ENCODE measurements at places on chromosomes 7 and 10.
A peak's percentile ranks its signal among the peaks of the same experiment; 100 is the strongest.

DNA sequence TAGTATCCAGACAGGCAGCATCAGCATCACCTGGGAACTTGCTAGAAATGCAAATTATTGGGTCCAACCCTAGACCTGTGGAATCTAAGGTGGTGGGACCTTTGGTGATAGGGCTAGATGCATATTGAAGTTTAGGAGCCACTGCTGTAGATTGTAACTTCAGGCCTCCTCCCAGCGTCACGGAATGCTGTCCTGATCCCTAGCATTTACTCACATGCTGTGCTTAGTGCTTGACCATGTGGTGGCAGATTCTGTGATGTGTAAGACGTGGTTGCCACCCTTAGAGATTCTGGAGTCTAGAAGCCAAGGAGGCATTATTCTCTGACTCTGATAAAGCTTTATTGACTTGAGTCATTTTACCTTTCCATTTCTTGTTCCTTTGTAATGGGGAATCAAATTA, 13.5 kb downstream of the AHR start:
- DNase-seq = no peak

DNA sequence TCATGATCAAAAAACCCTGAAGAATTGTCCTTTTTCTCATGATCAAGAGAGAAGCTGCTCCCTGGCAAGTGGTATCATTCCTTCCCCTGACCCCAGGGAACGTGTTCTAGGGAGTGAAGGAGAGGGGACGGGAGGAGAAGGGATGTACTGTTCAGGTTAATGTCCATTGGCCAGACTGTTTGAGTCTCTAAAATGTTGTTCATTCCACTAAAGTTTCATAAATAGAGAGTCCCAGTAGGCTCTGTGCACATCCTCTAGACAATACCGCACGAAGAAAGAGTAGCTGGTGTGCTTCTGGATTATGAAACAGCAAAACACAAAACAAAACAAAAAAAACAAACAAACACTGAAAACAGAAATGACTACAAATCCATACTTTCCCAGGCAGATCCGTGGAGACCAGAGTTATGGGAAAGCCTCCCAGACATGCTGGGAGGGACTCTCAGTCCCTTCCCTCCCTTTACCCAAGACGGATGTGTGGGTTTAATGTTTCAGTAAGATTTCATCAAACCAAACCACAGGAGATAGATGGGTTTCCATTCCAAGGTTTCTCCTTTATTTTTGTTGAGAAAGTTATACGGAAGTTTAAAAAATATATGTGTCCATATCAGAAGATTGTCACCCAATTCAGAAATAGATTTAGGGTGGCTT, 66.5 kb upstream of the TNS3 start:
- DNase-seq = no peak

- DNase-seq = no peak
These were observed 18.9 kb downstream of the CEP55 start for GRCh38 chr10:93515071-93516005.

DNA sequence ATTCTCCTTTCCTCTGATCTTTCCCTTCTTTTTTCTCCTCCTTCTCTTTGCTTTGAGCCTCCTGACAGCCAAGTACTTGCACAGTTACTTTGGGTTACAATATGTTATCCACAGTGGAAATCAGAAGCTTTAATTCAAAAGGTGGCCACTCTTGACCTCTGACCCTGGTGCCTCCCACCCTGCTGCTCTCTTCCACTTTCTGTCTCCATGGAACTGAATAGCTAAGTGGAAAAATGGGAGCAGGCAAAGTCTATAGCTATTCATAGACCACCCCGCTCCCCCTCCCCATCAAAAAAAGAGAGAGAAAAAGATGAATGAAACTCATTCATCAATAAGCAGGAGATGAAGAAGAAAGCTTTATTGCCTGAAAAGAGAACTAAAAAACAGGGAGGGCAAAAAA, 39.4 kb downstream of the PTN start:
- no peak for DNase-seq

DNA sequence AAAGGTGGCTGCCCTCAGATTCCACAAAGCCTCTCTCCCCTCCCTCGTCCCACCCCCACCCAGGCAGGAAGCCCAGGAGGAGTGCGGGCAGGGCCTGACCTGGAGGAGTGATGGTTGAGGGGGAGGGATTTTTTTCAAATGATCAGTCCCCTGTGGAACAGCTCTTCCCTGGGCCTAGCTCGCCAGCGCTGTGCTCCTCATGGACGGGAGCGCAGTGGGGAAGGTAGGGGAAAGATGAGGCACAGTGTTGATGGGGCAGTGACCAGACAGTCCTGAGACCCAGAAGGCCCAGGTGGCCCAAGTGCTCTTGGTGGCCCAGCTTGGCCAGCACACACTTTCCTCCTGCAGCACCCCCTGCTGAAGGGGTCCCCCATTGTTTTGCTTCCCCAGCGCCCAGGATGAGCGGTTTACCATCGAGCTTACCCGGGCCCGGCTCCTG, 8.5 kb downstream of the SAP25 start:
- no peak for DNase-seq

- peak; percentile 72 for DNase-seq
These were observed 33.8 kb upstream of the ZFAND2A start for GRCh38 chr7:1193593-1194424.

- DNase-seq = no peak
These were observed 198.8 kb downstream of the SFMBT2 start for GRCh38 chr10:7211857-7212577.

DNA sequence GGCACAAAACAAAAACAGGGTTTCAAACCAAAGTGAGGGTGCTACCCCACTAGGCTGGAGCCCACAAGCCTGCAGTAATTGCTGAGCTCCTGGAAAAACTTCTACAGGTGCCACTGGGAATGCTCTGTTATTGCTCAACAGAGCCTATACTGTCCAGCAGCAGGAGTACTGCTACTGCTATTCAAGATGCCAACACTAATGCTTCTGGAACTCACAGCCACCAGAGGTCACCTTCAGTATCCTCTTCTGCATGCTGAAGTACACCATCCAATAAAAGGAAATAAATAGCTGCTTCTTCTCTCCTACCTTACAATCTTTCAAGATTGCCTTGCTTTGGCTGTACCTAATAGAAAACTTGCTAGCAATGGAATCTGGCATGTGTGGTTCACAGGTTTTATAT, 222.0 kb downstream of the LRRN3 start:
- no peak for DNase-seq

DNA sequence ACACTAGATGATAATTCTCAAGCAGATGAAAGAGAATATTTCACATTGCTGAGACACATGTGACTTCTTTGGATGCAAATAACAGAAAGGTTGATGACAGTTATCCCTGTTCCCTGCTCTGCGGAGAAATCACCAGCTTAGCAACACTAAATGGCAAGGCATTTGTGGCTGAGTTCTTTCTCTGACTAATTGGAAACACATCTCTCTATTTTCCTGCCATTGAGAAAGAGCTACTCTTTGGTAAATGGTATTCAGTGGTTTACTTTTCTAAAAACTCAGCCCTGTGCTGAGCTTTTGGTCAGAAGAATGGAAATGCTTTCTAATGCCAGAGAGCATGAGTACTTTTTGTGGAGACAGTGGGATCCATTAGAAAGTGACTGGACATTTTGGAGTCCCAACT, 771.4 kb downstream of the LRMDA start:
- no peak for DNase-seq

DNA sequence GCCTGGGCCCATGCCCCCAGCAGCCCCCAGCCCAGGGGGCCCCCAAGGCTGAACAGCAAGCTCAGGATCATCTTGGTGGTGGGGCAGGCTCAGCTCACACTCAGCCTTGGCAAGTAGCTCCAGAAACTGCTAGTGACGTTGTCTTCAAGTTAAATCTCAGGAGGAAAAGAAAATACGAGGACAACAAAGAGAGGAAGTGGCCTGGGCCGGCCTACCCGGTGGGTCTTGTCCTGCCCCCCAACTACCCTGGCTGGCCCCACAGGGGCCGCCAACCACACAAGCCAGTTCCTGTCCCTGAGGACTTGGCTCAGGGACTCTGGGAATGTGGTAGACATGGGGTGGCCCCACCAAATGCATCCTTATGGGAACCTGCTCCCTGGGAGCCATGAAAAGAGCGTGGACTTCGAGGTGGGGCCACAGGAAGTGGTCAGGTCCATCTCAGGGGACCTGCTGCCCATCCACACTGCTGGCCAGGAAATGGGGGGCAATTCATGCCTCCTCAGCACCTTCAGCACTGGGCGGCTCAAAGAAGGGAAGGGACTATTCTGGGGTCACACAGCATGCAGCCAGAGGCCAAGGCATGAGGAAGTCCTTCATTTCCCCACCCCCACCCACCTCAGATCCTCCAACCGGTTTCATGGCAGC, at the start of gene MMRN2:
MMRN2 (minus strand) TSS at position 145 of the 645 bp plus-strand sequence; CDS start at position 71, 74 bp downstream.
- no peak for DNase-seq

DNA sequence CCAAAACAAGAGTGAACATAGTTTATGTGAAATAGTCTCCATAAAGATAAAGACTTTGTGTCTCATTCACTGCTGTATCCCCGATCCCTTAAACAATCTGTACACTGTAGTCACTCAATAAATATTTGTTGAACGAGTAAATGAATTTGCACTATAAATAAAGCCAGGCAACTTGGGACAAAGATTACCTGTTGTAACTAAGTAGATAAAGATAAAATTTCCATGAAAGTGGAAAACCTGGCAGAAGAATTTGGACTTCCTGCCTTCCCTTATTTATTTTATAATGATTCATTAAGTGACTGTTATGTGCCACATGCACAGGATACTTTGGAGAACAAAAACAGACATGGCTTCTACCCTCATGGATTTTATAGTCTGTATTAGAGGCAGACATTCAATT, 277.7 kb upstream of the KAT6B start:
- DNase-seq = no peak

Measured in RWPE1 (cell line).